ENCODE measurements at places on chromosomes 13 and 19.

GRCh38 chr13:99327126-99327525 is 19.9 kb upstream of the GPR183 start:
- DNase-seq, result no peak

GRCh38 chr19:35351411-35352176 is 3.9 kb downstream of the FFAR1 start:
- DNase-seq, result no peak

- DNase-seq, result no peak
Measured at GRCh38 chr13:107788464-107789165, 426.7 kb downstream of the LIG4 start.

DNA sequence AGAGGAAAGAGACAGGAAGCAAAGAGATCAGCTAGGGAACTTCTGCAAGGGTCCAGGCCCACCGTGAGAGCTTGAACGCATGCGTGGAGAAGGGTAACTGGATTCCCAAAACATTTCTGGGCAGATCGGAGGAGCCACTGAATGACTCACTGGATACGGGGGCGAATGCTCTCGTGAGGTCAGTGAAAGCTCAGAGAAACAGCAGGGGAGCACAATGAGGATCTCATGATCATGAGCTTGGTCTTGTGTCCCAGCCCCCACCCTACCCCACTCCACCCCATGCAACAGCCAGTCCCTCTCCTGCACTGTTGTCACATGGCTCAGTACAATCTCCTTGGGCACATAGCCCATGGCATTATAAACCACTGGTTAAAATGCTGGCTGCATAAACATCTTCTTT is 40.6 kb downstream of the DCLK1 start:
- no peak for DNase-seq

GRCh38 chr13:19985219-19985556 is 26.7 kb downstream of the ZMYM2 start:
- DNase-seq, result no peak

DNA sequence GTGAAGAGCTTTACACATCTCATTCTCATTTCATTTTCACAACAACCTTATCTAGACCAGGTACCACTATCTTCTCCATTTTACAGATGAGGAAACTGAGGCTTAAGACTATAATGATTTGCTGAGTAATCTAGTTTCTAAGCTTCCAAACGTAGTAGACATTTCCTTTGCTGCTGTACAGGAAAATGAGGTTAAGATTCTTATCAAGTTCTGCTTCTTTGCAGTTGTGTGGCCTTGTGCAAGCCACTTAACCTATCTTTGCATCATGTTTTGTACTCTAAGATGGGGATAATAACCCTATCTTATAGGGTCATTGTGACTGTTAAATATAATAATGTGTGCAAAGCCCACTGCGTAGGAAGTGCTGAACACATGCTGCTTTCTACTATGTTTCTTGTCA is 307.9 kb downstream of the HS6ST3 start:
- no peak for DNase-seq

DNA sequence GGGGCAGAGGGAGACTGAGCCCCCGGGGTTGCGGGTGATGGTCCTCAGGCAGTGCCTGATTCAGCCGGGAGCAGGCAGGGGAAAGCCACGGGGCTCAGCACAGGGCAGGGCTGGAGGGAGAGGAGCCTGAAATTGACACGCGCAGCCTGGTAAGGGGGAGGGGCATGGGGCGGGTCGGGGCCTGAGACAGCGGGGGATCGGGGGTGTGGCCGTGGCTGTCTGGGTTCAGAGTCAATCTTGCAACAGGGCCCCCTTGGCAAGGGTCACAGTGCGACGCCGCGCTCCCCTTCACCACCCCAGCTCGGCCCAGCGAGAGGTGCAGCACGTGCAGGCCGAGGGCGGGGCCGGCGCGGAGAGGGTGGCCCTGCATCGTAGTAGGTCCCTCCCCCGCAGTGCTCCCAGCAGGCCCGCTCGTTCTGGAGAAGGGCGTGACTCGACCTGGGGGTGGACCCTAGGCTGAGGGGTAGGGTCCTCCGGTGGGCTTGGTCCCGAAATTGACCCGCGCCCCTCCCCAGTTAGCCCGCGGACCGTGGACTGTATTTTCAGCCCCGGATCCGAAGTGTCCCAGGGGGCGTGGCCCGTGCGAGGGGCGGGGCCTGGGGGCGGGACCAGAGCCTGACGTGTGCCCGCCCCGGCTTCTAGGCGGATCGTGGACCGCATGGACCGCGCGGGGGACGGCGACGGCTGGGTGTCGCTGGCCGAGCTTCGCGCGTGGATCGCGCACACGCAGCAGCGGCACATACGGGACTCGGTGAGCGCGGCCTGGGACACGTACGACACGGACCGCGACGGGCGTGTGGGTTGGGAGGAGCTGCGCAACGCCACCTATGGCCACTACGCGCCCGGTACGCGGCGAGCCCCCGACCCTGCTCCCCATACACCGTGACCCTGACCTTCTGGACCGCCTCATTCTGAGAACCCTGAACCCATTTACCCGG is 6.0 kb downstream of the RCN3 start:
- DNase-seq, result peak; percentile 28

DNA sequence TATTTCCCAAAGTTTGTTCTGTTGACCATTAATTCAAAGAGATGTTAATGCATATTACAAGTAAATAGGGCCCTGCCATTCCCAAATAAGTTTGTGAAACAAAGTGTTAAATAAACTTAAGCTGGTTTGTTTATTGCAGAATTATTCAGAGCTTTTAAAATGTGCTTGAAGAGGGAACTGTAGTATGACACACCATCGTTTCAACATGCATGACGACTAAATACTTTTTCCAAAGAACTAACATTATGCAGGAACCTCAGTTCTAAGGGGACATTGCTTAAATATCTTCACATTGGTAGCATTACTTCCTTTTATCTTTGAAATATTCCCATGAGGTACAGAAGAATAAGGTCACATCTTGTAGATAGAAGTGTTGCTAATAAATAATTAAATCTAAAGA is 14.6 kb downstream of the LHFPL6 start:
- no peak for DNase-seq

- no peak for DNase-seq
Measured at GRCh38 chr13:41188584-41188983, 5.8 kb downstream of the KBTBD7 start.

DNA sequence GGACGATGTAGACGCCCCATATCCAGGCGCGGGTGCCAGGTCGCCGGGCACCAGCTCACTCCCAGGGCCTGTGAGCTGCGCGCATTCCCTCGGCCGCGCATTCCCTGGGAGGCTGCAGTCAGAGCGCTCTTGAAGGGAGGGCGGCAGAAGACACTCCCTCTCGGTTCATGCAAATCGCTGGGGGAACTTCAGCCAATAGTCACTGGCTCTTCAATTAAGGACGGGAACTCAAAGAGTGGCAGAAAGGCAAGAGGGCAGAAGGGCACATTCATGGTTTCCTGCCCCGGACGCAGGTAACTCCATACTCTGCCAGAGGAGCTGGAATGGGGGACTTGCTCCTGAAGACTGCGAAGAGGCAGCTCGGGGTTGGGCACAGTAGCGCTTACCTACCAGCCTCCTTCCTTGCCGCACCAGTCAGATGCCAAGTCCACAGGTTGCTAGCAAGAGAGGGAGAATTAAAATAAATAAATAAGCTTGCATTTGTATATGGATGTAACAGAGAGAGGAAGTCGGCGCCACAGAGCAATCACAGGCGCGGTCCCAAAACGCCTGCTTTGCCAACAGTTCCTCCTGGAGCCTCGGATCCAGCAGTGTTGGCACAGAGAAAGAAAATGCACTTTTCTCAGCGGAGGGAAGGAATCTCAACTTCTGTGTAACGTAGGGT is 459 bp downstream of the PCDH20 start:
- no peak for DNase-seq

DNA sequence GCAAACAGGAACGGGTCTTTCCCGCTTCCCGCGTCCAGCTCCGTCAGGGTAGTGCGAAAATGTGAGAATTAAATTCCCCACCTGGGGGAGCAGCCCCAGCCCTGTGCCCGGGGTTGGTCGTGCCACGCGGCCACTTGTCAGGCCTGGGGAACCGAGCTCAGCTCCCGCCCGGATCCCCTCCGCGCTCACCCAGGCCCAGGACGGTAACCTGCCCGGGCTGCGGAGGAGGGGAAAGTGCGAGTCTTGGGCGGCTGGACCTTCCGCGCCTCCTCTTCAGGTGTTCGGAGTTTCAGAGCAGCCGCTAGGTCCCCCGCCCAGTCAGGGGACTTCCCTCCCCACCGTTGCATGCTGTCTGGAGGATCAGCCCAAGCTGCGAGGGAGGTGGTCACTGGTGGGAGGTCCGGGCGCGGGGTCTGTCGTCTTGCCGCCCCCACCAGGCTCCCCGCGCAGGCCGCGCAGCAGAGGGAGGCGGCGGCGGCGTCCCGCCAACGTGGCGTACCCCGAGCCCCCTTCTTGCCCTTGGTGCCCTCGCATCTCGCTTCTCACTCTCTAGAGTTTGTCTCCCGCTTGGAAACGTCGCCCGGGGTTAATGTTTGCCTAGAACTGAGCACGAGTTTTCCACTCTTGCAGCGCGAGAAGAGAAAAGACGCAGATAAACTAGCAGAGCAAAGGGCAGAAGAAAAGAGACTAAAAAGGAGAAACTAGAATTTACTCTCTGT is 8.1 kb downstream of the URAD start:
- DNase-seq, result no peak

DNA sequence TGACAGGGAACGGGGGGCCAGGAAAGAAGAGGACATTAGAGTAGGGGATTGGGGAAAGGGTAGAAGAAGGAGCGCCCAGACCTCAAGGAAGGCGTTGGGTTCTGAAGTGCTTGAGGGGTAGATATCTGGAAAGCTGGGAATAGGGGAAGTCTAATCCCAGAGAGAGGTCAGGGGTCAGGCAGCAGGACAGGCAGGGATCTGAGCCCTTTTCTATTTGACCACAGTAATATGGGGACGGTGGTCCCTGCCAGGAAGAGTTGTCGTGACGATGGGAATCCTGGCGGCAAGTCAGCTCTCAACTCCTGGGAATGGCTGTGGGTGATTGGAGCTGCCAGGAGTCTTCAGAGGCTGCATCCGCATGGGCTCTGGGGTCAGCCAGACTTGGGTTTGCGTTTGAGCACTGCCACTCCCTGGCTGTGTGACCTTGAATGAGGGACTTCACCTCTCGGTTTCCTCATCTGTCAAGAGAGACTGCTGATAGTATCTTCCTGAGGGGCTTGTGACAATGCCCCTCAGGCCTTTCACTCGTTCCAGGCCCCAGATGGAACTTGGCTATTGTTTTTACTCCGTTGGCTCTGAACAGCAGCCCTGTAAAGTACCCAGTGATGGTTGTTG is 1.3 kb downstream of the AP2A1 start:
- DNase-seq, result no peak

DNA sequence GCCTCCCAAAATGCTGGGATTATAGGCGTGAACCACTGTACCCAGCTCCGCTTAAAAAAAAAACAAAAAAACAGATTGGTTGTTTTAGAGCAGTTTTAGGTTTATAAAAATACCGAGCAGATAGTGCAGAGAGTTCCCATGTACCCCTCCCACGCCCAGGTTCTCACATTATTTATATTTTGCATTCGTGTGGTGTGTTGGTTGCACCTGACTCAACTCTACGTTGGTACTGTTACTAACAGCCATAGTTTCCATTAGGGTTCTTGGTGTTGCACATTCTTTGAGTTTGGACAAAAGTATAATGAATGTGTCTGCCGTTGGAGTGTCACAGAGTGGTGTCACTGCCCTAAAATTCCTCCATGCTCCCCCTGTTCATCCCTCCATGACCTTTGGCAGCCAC is 29.1 kb downstream of the MYO9B start:
- DNase-seq, result no peak

GRCh38 chr13:108155185-108156106 is 59.9 kb downstream of the LIG4 start:
- DNase-seq, result no peak
